ENCODE measurements at places on chromosomes 6 and 20. TPM values are rescaled to one million over a fixed set of nuclear protein-coding genes. Genes with fewer than 3 reads are reported as not detected.

- no peak for DNase-seq
Measured at GRCh38 chr6:40152196-40152595, 217.9 kb upstream of the MOCS1 start.

GRCh38 chr20:5781798-5782750 is 31.9 kb downstream of the SHLD1 start:
- DNase-seq, result peak; percentile 46

GRCh38 chr6:63340351-63340750 is 20.6 kb upstream of the LGSN start:
- DNase-seq, result no peak

DNA sequence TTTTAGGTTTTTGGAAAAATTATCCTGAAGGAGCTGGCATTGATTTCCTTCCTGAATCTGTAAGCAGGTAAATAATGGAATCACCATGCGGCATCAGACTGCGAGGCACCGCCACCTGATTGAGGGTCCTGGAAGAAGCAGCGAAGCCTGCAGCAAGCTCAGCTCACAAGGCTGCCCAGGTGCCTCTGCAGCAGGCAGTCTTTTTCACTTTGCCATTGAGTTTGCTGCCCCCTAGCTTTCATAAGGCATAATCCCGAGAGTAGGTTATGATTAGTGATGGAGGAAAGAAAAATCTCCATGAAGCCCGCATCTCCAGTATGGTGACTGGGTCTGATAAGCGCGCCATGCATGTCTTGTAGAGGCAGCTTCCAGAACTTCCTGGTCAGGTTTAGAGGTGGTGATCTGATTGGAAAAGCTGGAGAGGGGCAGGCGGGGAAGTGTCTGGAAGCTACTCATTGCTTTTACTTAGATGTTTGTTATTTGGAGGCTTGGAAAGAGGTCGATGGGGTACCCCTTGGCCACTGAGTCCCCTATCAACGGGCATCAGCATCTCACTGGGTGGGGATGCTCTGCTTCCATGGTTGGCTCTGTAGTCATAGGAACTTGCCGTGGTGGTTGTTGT is 26.7 kb downstream of the IYD start:
- DNase-seq, result peak; percentile 72

DNA sequence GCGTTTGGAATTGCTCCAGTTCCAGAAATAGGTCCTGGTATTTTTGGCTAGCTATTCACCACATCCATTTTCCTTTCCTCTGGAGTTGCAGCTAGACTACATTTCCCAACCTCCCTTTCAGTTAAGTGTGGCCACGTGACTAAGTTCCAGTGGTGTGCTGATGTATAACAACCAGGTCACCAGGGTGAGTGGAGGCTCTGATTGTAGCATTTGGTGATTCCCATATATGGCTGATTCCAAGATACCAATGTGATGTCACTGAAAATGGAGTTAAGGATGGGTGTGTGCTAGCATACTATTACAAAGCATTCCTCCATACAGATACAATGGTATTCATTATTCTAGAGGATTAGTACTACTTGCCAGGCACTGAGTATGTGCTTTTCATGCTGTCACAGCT is 49.7 kb upstream of the STK35 start:
- no peak for DNase-seq

Gene HLA-DRB1
- total RNA-seq, result 26.9 TPM

Gene LY6G6C
- not detected for total RNA-seq

Gene NHLRC1
- total RNA-seq, result 3.6 TPM

Gene CCN2
- 39.7 TPM for total RNA-seq

Gene BMP5
- 1.6 TPM for total RNA-seq

Measured in mucosa of descending colon (tissue), 3 donors.